ENCODE measurements at places on chromosomes 6 and 20.

DNA sequence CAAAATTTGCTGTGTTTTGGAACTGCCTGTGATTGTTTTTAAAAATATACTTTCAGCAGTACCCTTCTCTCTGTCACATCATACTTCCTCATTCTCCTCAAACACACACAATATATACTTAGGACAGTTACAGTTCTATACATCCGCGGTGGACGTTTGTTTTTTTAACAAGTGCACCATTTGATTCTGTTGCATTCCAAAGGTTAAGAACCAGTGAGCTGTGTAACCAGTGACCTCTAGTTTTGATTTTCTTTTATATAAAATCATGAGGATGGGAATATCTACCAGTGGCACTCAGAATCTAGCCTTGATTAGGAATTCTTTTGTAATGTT lies 152.8 kb downstream of the CARMIL1 start:
- DNase-seq, result no peak

DNA sequence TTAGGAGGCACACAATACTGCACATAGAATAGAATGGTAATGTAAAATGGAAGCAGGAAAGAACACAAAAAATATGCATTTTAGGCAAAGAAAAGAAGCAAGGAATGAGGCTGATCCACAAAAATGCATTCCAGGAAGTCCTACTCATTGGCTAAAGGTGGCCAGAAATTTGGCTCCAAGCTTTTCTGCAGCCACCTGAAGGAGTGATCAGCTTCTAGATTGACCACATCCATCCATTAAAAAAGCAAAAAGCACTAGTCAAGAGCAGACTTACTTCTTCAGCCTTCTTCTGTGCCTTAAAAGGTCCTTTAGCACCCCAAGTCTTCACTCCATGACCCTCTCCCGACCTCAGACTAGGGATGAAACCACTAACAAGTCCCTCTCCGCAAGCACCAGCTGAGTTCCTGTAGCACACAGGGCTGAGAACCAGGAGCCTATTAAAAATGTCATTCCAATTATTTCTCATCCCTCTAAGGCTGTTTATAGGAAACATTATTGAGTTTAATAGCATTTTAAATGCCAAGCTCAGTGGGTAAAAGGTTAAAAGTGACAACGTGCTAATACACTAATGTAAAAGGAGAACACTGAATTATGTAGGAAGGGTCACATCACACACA lies 36.5 kb downstream of the TRAM2 start:
- DNase-seq, result no peak

GRCh38 chr20:59322585-59323454 lies 22.4 kb downstream of the EDN3 start:
- no peak for DNase-seq

DNA sequence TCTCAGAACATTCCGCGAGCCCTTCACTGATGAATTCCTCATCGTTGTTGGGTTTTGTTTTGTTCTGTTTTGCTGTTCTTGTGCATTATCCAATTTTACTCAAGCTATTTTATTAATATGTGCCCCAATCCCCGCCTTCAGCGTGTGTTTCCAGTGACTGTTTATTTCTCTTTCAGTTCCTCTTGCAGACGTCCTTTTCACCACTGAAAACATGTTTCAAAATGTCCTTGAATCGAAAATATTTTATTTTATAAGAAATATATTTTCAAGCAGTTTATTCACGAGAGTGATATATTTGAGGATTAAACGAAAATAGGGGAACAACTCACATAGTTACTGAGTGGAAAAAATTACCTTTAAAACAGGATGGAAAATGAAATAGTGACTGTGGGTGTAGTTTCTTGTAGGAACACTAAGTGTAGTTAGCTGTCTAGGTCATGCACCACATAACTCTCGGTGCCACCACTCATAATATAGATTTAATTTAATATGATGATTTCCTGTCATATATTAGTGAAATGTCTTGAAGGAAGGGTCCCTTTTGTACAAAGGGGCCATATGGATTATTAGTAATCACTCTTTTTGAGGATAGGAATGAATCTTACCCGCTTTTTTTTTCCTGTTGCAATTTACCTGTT lies 45.3 kb upstream of the HDDC2 start:
- DNase-seq, result no peak

Measured in activated T-cell treated with anti-CD3 and anti-CD28 coated beads for 48 hours (primary cell).